ENCODE measurements at places on chromosomes 12 and 14. TPM values are rescaled to one million over a fixed set of nuclear protein-coding genes. Genes with fewer than 3 reads are reported as not detected.
A peak's percentile ranks its signal among the peaks of the same experiment; 100 is the strongest.

Gene TSPAN9
- total RNA-seq, result 50.6 TPM

Gene SPTLC2
- 45.4 TPM for total RNA-seq

Gene ART4
- total RNA-seq, result 5.6 TPM

Gene IL26
- not detected for total RNA-seq

Gene APOF
- total RNA-seq, result not detected

Gene RHEBL1
- total RNA-seq, result 0.55 TPM

Gene DNAI7
- 0.24 TPM for total RNA-seq

GRCh38 chr12:117724543-117724942, 244.2 kb downstream of the KSR2 start:
- DNase-seq, result no peak

- DNase-seq, result no peak
Measured at GRCh38 chr14:38618514-38618913, 362.6 kb upstream of the CLEC14A start.

DNA sequence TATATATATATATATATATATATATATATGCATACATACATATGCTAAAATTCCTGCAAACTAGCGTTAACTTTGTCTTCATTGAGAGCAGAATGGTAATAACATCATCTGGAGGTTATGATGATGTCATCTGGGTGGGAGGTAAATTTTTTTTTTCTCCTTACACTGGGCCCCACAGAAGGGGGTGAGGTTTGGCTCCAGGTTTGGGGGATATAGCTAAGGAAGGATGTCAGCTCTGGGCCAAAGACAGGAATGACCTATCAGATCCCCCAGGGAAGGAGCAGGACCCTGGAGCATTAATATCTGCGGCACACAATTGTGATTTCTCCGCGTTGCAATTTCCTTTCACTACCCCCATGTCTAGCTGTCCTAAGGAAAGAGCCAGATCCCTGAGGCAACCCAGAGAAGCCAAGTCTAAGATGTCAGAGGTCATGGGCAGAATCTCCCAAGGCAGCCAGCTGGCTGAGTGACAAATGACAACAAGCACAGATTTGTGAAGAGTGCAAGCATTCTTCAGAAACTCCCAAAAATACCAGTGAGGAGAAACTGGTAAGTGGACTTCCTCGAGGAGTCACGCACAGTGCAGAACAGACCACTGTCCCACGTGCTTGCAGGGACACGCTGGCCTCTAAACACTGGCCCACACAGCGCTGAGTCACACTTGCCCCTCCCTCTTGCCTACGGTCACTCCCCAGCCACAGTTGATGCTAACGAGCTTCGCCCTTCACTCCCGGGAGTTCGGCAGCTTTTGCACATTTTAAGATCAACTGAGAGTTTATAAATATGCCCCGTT, 9.9 kb downstream of the UBC start:
- peak; percentile 95 for DNase-seq

DNA sequence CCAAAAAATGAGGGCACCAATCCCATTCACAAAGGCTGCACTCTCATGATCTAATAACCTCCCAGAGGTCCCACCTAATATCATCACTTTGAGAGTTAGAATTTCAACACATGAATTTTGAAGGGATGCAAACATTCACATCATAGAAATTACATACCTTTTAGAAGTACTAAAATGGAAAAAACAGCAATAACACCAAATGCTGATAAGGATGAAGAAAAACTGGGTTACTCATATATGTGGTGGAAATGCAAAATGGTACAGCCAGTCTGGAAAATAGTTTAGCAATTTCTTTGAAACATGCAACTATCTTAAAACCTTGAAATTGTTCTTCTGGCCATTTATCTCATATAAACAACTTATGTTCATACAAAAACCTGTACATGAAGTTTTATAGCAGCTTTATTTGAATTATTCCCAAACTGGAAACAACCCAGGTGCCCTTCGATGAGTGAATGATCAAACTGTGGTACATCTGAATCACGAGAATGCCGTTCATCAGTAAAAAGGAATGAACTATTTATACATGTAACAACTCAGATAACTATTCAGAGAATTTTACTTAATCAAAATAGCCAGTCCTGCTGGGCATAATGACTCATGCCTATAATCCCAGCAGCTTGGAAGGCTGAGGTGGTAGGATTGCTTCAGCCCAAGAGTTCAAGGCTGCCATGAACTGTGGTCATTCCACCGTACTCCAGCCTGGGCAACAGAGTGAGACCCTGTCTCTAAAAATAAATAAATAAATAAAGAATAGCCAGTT, 109.4 kb upstream of the SSTR1 start:
- DNase-seq, result peak; percentile 34

DNA sequence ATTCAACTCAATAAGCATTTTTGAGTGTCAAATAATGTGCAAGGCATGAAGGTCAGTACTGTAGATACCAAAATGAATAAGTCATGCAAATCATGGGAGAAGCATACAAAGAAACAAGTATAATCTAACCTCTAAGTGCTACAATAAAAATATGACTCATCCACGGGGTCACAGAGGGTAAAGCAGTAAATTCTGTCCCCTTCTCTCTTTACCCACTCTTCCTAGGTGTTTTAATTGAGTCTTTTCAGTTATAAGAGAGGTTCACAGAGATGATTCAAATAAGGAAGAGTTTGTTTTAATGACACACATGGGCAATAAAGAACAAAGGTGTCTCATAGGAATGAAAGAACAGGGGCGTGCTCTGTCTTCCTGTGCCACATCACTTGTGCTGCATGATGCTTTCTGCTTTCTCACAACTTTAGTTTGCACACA, 71.5 kb upstream of the DAAM1 start:
- DNase-seq, result no peak

DNA sequence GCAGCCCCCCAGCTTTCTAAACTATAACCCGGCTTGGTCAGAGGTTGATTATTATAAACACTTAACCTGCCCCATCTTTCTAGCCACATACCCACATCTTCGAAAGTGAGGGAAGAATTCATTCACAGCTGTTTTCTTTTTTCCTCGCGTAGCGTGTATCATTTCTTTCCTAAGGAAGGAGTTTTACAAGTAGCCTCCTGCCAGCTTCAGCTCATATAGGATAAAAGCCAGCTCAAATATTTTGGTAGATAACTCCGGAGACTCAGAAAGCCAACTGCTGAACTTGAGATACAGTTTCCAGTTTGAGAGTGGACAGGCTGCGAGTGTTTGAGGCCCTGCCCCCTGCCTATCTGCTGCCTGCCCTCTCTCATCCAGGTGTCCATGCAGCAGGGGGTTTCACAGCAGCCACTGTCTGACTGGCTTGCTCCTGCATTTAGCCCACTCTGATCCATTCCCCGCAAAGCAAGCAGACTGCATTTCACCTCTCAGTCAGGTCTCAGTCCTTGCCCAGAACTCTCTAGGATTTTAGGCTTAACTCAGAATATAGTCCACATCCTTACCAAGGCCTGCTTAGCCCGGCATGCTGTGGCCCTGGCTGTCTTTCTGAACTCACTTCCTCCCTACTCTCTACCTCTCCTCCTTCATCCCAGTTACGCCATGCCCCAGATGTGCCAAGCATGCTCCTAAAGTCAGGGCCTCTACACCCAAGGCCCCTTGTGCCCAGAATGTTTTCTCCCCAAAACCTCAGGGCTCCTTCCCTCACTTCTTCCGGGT, 46.9 kb downstream of the EVL start:
- no peak for DNase-seq

DNA sequence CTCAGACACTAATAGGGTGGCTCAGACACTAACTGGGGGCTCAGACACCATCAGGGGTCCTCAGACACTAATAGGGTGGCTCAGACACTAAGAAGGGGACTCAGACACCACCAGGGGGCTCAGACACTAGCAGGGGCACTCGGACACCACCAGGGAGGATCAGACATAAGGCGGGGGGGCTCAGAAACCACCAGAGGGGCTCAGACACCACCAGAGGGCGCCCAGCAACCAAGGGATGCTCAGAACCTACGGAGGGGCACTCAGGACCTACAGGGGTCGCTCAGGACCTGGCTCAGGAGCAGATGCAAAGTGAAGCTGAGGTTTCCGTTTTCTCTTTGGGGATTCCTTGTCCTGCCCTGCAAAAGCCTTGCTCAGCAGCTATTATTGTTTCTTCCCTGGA, 448.5 kb downstream of the TMEM121 start:
- DNase-seq, result no peak

DNA sequence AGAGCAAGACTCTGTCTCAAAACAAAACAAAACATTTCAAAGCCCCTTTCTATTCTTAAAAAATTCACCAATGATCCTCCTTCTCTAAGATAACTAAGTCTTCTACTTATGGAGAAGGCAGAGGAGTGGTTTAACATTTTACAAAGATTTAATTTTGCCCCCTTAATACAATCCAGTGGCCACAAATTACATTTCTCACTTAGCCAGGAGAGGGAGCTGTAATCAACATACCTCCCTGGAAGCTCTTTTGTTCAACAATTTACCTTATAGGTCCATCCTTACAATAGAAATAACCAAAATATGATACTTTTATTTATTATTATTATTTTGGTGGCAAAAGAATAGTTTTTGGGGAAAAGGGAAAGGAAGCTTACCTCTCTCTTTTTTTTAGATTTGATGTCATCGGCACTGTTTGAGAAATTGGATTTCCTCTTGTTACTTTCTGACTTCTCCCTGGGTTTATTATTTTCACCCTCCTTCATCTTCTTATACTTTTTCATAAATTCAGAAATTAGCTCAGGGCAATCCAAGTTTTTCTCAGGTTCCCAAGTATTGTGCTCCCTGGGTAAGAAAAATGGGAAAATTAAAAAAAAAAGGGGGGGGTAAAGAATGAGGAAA, 28.1 kb downstream of the CBX5 start:
- DNase-seq, result no peak

GRCh38 chr14:102646615-102647014, 54.2 kb downstream of the RCOR1 start:
- DNase-seq, result no peak

GRCh38 chr12:7439579-7440505, 4.1 kb downstream of the CD163L1 start:
- peak; percentile 75 for DNase-seq

- no peak for DNase-seq
Measured at GRCh38 chr14:64202716-64203115, 91.5 kb downstream of the ESR2 start.

- DNase-seq, result no peak
Measured at GRCh38 chr12:47560415-47560814, 145.4 kb downstream of the RPAP3 start.
